ENCODE measurements at places on chromosomes 2 and 18. TPM values are rescaled to one million over a fixed set of nuclear protein-coding genes. Genes with fewer than 3 reads are reported as not detected.
A peak's percentile ranks its signal among the peaks of the same experiment; 100 is the strongest.

- no peak for DNase-seq
- no peaks in the 10 kb centered on the region for H3K4me1 ChIP-seq
- no peak overlapping the region for H3K27ac ChIP-seq
- no peak overlapping the region for H3K4me3 ChIP-seq
- no peaks in the 10 kb centered on the region for H3K36me3 ChIP-seq
Observed at GRCh38 chr2:183866666-183867065, 731.7 kb upstream of the ZNF804A start.

DNA sequence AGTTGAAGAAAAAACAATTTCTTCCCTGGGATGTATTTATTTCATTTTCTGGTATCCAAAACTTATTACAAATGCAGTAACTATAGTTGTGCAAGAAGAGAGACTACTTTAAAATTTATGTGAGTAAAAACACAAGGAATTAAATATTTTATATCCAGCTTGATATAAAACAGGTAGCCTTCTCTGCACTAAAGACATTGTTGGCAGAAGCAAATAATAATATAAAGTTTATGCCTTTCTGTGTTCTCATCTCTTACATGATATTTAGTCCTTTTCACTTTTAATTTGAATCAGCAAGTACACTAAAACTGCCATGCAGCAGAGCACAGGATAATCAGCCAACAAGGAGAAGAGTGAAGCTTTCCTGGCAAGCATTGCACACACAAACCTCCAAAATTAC lies 352.7 kb downstream of the ARL6IP6 start:
- DNase-seq = no peak
- H3K27ac ChIP-seq = no peak overlapping the region
- no peaks in the 10 kb centered on the region for H3K27me3 ChIP-seq

GRCh38 chr2:144254342-144255235 lies 265.3 kb downstream of the ZEB2 start:
- no peaks in the 10 kb centered on the region for H3K4me1 ChIP-seq
- no peaks in the 10 kb centered on the region for H3K27me3 ChIP-seq
- no peak for DNase-seq
- no peaks in the 10 kb centered on the region for H3K36me3 ChIP-seq

The CHN1 gene
- 4.8 TPM for total RNA-seq

DNA sequence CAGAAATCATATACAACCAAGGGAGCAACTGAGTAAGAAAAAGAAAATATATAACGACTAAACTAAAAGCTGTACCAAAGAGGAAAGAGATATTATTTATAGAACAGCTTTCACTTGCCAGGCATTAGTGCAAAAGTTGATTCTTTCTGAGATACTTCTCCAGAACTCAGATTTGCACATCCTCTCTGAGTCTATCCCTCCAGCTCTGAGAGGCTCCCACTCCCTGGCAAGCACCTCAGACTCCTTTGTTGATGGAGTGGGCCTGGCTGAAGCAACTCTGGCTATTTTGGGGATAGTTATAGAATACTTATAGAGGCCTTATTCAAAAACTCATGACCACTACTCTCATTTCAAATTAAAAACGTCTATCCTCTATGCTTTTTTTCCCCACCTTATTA lies 501.6 kb upstream of the TNP1 start:
- peak overlapping the region; percentile 22 for H3K27ac ChIP-seq
- DNase-seq = no peak
- H3K4me3 ChIP-seq = no peak overlapping the region

- H3K4me1 ChIP-seq = no peaks in the 10 kb centered on the region
- no peaks in the 10 kb centered on the region for H3K36me3 ChIP-seq
- no peaks in the 10 kb centered on the region for H3K27me3 ChIP-seq
- H3K27ac ChIP-seq = no peak overlapping the region
- no peak for DNase-seq
- no peak overlapping the region for H3K4me3 ChIP-seq
Observed at GRCh38 chr2:19043893-19044292, 314.5 kb downstream of the OSR1 start.

DNA sequence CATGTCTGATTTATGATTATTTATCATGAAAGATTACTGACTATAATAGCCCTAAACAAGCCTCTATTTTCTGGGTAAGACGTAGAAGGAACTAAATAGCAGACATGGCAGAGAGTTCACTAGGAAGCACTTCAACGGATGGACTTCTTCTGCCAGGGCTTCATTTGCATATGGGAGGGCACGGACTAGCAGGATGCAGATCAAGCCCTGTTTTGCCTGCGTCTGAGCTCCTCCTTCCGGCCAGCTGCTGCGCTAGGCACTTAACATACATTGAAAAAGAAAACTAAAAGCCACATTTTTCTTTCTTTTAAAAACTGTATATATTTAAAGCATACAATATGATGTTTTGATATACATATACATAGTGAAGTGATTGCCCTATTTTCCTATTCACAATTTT lies 340.0 kb upstream of the MEX3C start:
- no peak overlapping the region for H3K27ac ChIP-seq
- H3K4me3 ChIP-seq = no peak overlapping the region
- no peak for DNase-seq
- H3K27me3 ChIP-seq = no peaks in the 10 kb centered on the region

- H3K27me3 ChIP-seq = no peaks in the 10 kb centered on the region
- peaks cover 32% of the 10 kb centered on the region for H3K4me1 ChIP-seq
- H3K4me3 ChIP-seq = no peak overlapping the region
- no peaks in the 10 kb centered on the region for H3K36me3 ChIP-seq
Observed at GRCh38 chr2:159605441-159606178, 10.7 kb downstream of the BAZ2B start.

The G6PC2 gene
- total RNA-seq = not detected

GRCh38 chr2:148681443-148681842 lies 36.9 kb downstream of the EPC2 start:
- no peak for DNase-seq
- H3K4me3 ChIP-seq = no peak overlapping the region
- H3K27me3 ChIP-seq = no peaks in the 10 kb centered on the region
- no peaks in the 10 kb centered on the region for H3K36me3 ChIP-seq
- peaks cover 15% of the 10 kb centered on the region for H3K4me1 ChIP-seq
- no peak overlapping the region for H3K27ac ChIP-seq

GRCh38 chr2:28360718-28361293 lies 31.9 kb upstream of the FOSL2 start:
- H3K4me3 ChIP-seq = no peak overlapping the region
- no peak for DNase-seq
- H3K36me3 ChIP-seq = no peaks in the 10 kb centered on the region
- peaks cover 46% of the 10 kb centered on the region for H3K4me1 ChIP-seq
- H3K27ac ChIP-seq = no peak overlapping the region

The ANKRD23 gene
- total RNA-seq = 8.2 TPM
